Kidney (tissue), 22 donors: ENCODE measurements at places on chromosomes 4 and X.

DNA sequence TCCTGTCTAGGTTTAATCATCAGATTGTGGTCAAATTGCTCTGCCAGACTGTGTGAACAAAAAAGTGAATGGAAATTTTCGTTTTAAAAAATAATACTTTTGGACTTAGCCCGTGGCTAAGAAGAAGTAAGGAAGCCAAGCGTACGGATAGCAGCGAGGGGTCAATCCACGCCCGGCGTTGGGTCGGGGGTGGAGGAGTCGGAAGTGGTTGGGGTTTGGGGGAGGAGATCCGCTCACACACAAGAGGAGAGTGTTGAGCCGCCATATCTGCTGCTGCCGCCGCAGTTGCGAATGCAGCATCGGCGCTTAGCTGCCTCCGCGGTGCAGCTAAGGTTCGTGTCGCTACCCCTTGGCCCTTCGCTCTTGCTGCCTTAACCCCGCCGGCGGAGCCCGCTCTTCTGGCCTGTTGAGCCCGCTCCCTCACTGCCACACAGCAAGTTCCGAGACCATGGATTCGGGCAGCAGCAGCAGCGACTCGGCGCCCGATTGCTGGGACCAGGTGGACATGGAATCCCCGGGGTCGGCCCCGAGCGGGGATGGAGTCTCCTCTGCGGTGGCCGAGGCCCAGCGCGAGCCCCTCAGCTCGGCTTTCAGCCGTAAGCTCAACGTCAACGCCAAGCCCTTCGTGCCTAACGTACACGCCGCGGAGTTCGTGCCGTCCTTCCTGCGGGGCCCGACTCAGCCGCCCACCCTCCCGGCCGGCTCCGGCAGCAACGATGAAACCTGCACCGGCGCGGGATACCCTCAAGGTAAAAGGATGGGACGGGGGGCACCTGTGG, at the start of gene GSPT2:
Gene GSPT2, plus strand, starts transcription at position 264 of the 779 bp plus-strand sequence. Its CDS starts 185 bp downstream, at position 449.
- DNase-seq = peak; percentile 79

DNA sequence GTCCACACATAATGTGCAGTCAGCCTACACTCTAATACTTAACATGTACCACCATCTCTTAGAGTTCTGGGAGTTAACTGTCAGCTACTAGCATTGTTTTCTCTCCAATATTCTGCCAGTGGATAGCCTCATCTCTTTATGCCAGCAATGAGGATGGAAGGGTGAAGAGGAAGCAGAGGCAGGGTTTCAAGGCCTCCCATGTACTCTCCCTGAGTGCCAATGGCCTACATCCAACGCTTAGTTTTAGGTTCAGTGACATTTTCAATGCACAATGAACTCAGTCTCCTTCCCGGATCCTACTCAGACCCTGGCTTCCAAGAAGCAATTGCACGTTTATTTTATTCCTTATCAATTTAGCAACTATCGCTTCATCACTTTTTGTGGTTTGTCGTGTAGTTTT, 686.1 kb downstream of the DMD start:
- no peak for DNase-seq

DNA sequence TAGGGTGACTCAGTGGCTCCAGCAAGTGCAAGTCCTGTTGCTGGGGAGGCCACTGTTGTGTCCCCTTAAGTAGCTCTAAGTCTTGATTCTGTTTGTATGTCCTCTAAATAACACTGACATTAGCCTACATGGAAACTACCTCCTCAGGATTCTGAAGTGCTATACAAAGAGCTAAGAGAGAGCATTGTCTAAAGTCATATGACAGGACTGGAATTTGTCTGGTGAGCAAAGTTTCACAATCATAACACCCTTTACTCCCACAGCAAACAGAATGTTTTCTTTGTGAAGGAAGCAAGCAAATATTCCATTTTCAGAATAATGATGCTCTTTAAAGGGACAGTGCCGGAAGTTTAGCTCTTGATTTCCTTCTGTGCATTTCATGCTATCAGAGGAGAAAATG, 23.4 kb upstream of the CT47A1 start:
- DNase-seq = no peak

- no peak for DNase-seq
Measured at GRCh38 chr4:129358571-129358970, 262.6 kb downstream of the C4orf33 start.

DNA sequence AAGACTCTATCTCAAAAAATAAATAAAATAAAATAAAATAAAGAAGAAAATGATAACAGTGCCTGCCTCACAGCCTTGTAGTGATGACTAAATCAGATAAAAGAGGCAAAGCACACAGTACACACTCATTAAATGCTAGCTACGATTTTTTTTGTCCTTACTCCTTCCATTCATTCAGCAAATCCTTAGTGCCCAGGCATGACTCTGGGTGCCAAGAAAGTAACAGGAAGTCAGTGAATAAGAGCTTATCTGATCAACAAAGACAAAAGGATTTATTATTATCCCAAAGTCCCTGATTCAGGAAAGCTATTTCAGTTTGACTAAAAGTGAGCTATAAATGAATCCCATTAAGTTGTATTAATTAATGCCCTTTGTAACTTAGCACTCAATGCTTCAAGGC, 92.7 kb downstream of the SH3KBP1 start:
- no peak for DNase-seq

DNA sequence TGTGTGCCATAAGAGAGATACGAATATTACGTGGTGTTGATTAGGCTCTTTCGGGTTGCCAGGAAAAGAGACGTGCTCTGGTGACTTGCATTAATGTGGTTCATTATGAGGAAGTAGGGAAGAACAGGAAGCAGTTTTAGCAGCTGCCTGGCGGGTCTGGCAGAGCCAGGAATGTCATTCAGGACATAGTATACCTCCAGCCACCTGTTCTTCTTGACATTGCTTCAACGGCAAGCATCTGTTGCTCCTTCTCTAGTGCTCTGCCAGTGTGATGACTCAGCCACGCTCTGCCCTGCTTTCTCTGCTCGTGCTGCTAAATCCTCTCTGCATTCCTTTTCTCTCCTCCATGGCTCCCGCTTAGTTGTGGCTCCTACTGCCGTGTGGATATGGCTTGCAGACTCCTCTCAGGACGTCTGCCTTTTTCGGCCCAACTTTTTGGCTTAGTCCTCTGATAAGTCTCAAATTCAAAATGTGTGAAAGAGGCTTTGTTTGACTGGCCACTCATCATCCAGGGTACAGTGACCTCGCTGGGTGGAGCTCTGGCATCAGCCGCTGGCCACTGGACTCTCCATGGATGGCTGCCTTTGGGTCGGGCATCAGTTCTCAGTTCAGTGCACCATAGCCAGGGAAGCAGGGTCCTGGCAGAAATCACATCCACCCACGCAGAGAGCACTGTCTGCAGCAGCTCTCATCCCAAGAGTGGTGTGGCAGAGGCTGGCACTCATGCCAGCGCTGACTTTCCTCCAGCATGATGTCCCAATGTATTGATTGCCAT, 89.3 kb upstream of the KLF3 start:
- DNase-seq = no peak

- no peak for DNase-seq
Measured at GRCh38 chrX:111914398-111915090, 38.6 kb downstream of the TRPC5OS start.

DNA sequence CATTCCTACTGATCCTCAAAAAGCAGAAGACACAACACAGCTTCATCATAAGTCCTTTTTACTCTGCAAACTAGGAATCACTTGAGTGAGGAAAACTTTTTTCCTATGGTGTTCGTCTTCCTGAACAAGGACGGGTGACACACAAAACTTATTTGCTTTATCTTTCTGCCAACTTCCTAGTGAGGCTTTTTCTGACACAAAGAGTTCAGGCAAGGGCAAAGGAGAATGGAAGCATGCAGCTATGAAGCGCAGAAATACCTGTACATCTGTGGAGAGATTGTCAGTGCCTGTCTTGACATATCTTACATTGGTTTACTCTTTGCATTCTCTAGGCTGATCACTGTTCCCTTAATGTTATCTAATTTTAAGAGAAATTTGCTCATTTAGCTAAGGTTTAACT, 548.0 kb upstream of the IGFBP7 start:
- no peak for DNase-seq

GRCh38 chr4:168713253-168713652, 216.4 kb downstream of the PALLD start:
- DNase-seq = no peak

DNA sequence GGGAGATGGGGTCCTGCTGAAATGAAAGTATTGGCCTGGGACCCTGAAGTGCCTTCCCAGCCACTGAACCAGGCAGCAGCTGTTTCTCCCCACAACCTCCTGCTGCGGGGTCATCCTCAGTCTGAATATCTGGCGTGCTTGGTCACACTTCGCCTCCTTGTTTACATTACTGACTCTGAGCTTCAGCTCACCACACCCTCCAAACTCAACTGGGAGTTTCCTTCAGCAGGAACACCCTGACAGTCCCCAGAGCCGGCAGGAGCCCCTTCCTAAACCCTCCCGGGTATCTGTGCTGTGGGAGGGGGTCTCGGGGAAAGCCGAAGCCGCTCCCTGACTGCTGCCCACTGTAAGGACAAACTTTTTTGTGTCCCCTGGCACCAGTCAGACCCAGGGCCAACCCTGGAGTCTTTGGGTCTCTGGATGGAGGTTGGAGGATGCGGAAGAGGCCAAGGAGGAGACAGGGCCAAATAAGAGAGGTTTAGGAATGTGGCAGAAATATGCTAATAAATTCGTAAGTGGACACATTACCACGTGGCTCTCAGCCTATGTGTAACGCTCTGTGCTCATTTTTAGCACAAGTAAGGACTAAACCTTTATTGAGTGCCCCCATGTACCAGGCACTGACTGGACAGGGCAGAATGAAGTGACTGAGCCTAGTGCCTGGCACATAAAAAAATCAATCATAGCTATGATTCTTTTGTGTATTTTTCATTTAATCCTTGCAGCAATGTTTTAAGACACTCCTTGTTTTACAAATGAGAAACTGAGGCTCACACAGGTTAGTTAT, 20.7 kb downstream of the FHDC1 start:
- DNase-seq = no peak

DNA sequence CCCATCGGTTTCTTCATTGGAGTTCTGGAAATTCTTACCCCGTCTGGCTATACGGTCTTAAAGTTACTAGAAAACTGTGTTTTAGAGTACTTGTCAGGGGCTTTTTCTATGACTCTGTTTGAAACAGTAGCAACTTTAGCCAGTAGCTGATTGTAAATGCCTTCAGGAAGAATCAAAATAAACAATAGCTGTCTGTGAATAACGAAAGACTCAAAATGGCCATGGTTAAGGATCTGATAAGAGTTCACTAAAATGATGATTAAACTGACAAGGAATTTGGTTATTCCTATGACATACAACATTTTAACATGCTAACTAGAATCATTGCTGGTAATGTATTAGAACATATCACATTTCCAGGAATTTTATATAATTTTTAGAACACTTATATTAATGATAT, 191.0 kb downstream of the EVC2 start:
- DNase-seq = no peak

DNA sequence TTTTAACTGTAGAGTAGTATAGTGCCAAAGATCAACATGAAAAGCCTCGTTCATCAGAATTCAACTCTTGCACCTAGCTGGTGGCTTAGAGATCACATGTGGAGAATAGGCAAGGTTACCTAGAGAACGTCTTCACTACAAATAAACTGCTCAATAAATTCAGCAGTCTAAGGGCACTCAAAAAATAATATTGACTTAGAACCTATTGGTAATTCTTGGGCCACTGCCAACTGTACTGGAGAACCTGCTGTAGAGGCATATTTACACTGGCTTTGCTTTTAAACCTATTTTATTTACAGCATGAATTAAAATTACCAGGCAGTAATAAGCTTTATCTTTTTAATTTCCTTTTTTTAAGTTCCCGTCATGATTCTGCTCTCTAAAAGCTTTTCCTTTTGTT, 343.7 kb downstream of the PDHA2 start:
- no peak for DNase-seq

DNA sequence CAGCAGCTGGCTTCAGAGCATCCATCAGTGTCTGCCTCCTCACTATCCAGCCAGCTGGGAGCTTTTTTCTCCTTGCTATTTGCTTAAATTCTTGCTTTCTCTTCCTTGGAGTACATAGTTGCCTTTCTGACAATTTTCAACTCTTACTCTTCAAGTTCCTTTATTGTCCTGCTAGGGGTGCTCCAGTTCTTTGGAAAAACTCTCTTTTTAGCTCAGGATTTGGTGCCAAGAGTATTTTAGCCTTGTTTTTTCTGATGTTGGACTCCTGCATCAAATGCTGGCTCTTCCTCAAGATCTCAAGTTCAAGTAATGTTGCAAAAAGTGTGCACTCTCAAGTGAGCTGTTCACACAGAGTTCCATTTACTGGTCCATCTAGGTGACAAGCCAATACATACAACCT, 126.4 kb downstream of the KDR start:
- DNase-seq = no peak

DNA sequence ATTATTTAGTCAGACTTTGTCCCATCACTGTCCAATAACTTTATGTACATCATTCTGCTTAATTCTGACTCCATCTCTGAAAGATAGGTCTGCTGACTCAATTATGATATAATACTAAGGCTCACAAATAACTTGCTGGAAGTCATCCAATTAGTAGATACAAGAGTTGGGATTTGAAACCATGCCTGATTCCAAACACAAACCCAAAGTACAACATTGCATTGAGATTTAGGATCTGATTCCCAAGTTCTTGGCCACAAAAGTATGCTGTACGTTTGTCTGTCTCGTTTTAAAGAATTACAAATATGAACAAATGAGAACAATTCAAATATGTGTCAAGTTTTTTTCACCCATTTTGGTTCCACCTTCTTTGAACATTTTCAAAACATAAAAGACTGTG, 108.8 kb downstream of the AMELX start:
- no peak for DNase-seq

GRCh38 chrX:3788494-3789233, 75.2 kb upstream of the PRKX start:
- no peak for DNase-seq

GRCh38 chr4:7649411-7649740, 214.6 kb upstream of the PSAPL1 start:
- DNase-seq = no peak

GRCh38 chrX:104564335-104564734, 1.7 kb upstream of the IL1RAPL2 start:
- DNase-seq = no peak

DNA sequence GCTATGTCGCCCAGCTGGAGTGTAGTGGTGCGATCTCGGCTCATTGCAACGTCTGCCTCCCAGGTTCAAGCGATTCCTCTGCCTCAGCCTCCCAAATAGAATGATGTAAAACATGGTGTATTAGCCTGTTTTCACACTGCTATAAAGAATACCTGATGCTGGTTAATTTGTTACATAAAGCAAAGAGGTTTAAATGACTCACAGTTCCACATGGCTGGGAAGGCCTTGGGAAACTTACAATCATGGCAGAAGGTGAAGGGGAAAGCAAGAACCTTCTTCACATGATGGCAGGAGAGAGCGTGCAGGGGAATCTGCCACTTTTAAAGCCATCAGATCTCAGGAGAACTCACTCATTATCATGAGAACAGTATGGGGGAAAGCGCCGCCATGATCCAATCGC, 1191.8 kb downstream of the ARAP2 start:
- no peak for DNase-seq

GRCh38 chr4:184591070-184591677, 58.1 kb downstream of the CASP3 start:
- no peak for DNase-seq
